ENCODE measurements at places on chromosomes 12 and 14. TPM values are rescaled to one million over a fixed set of nuclear protein-coding genes. Genes with fewer than 3 reads are reported as not detected.

The TBC1D30 gene
- total RNA-seq, result 13.6 TPM

The CLEC4D gene
- total RNA-seq, result not detected

The SLCO1A2 gene
- not detected for total RNA-seq

The CLEC1B gene
- not detected for total RNA-seq

The ZNF84 gene
- total RNA-seq, result 26.4 TPM
